H4 (cell line): ENCODE measurements at places on chromosomes 12 and 14.

- DNase-seq: no peak
Observed at GRCh38 chr14:74456684-74457564, 30.9 kb upstream of the SYNDIG1L start.

- no peak for DNase-seq
Observed at GRCh38 chr12:81170072-81170471, 92.2 kb downstream of the ACSS3 start.

DNA sequence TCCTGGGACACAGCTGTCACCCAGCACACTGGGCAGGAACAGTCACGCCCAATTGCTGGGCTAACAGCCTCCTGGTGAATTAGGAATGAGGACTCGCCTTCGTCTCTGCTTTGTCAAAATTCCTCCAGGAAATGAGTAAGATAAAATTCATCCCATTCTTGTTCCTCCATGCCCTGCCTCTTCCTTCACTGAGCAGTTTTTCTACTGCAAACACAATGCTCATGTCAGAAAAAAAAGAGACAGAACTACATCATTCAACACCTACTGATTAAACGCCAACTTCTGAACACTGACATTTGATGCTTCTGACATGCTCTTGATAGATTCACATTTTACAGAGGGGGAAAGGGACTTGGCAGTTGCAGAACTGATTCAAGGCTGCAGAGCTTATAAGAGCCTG is 37.5 kb upstream of the DTX1 start:
- no peak for DNase-seq

GRCh38 chr12:124898200-124898922 is 16.1 kb downstream of the UBC start:
- DNase-seq: peak; percentile 75

- no peak for DNase-seq
Observed at GRCh38 chr14:101365329-101366158, 195.8 kb upstream of the DIO3 start.

GRCh38 chr14:24418492-24418873 is 11.0 kb downstream of the CBLN3 start:
- DNase-seq: no peak

GRCh38 chr14:103858063-103858781 is 10.8 kb upstream of the PPP1R13B start:
- DNase-seq: no peak

GRCh38 chr12:8948701-8949341 is 624 bp downstream of the M6PR start:
- DNase-seq: no peak

- DNase-seq: peak; percentile 95
Observed at GRCh38 chr14:101721951-101722661, 39.4 kb upstream of the PPP2R5C start.

DNA sequence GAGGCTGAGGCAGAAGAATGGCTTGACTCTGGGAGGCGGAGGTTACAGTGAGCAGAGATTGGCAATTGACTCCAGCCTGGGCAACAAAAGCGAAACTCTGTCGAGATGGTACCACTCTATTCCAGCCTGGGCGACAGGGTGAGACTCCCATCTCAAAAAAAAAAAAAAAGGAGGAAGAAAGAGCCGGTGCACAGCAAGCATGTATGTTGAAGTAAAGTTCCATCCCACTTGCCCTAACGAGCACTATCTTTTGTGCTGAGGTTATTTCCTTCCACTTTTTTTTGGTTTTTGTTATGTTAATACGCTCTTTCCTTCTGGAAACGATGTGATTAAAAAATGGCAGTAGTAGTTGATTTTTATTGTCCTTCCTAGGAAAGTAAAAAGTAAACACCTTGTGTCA is 19.5 kb upstream of the GOLGA5 start:
- no peak for DNase-seq

DNA sequence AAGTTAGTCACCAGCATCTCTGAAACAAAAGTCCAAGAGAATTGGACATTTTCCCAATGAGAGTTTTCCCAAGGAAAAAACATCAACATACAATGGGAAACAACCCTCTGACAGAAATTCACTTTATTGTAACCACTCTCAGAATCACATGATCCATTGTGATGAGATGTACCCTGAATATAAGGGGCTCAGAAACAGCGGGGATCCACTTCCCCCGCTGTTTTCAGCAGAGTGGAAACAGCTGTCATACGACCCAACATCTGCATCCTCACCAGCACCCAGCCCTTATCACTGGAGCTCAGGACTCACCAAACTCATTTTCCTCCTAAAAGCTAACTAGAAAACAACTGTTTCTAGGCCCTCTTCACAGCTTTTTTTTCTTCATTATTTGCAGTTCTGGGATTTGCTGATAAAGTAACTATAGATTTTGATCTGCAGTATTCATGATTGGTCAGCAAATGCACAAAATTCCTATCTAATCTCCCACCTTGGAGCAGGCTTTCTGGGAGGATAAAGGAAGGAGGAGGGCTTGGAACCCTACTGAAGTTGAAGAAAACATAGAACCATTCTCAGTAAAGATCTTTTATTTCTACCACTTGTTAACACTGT is 31.3 kb downstream of the CORO1C start:
- no peak for DNase-seq
